ENCODE measurements at places on chromosomes 7 and 10.

DNA sequence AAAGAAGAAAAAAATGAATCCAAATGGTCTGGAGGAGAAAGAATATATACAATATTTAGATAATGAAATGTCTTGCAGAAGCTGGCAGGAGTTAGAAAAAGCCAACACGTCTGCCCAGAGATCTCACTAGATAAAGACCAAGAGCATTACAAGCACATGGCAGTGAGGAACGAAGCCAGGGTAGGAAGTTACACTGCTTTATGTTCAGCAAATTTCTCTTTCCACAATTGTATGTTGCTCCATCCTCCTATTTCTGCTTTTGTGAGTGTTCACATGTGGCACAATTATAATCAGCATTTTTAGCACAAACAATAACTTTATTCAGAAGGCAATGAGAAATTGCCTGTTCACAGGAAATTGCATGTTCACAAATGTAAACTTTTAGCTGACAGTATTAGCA is 53.7 kb downstream of the LRRC17 start:
- no peak for DNase-seq

GRCh38 chr10:121664671-121665070 is 66.4 kb upstream of the FGFR2 start:
- no peak for DNase-seq

DNA sequence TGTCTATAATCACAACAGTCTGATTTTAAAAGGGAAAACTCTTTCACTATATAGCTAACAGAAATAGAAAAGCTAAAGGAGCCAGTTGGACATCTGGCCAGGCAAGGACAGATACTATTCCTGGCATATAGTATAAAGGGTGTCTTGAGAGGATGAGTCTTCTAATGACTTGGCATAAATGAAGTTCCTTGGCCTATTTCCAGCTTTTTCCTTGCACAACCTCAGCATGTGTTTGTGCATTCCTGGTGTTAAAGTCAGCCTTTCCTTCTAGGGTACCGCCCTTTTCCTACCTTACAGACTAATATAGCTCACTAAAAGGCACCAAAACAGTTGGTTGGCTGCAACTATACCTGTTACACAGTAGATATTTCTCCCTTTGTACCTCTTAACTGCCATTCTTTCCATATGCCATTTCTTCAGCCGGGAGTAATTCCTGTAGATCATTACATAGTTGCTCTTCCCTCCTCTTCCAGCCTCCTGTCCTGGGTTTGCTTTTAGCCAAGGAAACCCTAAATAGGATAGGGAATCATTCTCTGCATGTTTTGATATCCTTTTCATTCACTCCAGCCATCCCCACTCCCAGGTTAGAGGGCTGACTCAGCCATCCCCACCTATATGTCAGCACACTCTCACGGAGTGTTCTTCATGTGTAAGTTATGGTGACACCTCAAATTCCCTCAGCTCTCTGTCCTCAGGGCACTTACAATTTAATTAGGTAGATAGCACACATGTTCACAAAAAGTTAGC is 102.1 kb upstream of the MDFIC start:
- DNase-seq = no peak

DNA sequence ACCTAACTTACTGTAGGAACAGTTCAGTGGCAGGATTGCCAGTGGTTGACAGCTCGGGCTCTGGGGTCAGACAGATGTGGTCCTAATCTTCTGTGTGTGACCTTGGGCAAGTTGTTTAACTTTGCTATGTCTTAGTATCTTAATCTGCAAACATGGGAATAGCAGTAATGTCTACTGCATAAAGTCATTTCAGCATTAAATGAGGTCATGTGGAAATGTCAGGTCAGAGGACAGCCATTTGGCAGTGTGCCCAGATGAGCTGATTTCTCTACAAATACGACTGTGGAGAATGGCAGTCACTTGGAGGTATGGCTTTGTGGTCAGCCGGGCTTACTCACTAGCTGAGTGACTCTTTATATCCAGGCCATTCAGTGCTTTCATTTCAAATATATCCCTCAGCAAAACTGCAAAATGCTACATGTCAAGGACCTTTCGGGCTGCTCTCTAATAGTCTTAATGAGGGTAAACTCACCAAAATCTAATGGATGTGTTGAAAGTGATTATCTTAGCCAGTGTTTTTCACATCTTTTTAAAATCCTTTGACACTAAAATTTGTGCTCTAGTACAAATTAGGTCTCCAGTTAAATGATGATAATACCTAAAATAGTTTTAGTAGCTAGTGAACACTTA is 171.4 kb downstream of the ST7 start:
- DNase-seq = no peak

DNA sequence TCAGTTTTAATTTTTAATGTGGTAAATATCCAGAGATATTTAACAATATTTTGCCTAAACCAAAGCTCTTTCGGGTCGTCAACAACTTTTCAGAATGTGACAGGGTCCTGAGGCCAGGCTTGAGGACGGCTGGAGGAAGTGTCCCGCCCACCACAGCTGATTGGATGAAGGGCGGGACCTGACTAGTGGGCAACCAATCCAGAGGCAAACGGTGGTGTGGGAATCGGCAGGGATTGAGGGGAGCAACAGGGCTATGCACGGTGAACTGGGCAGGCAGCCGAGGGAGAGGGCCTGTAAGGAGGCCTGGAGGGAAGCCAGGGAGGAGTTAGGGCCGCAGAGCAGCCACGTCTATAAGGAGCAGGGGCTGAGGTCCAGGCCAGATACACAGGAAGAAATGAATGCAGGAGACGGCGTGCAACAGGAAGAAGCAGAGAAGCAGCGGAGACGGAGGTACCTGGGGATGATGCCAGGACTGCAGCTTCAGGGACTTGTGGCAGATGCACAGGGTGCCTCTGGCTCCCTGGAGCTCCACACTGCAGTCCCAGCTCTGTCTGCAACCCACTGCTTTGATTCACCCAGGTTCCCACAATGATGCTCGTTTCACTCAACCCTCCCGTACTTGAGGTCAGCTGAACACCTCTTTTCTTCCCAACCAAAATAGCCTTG is 46.1 kb upstream of the ZMIZ1 start:
- no peak for DNase-seq

- no peak for DNase-seq
Measured at GRCh38 chr7:46710927-46711326, 789.9 kb upstream of the IGFBP3 start.

DNA sequence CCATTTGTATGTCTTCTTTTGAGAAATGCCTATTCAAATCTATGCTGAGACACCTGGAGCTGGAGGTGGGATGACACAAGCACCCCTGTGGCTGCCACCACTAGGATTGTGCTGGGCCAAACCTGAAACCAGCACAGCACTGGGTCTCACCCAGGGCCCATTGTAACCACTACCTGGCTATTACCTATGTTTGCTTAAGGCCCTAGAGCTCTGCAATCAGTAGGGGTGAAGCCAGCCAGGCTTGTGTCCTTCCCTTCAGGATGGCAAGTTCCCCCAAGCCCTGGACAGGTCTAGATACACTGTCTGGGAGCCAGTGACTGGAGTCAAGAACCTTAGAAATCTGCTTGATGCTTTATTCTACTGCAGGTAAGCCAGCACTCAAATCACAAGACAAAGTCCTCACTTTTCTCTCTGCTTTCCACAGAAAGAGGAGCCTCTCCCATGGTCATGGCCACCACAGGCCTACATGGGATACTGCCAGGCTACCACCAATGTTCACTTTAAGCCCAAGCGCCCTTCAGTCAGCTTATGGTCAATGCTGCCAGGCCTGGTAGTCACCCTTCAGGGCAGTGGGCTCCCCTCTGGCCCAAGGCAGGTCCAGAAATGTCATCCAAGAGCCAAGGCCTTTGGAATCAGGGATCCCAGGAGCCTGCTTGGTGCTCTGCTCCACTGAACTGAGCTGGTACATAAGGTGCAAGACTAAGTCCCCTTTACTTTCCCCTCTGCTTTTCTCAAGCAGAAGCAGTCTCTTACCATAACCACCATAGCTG is 105.3 kb downstream of the BMS1 start:
- no peak for DNase-seq

- no peak for DNase-seq
Measured at GRCh38 chr7:29078311-29079260, 67.8 kb downstream of the CPVL start.

DNA sequence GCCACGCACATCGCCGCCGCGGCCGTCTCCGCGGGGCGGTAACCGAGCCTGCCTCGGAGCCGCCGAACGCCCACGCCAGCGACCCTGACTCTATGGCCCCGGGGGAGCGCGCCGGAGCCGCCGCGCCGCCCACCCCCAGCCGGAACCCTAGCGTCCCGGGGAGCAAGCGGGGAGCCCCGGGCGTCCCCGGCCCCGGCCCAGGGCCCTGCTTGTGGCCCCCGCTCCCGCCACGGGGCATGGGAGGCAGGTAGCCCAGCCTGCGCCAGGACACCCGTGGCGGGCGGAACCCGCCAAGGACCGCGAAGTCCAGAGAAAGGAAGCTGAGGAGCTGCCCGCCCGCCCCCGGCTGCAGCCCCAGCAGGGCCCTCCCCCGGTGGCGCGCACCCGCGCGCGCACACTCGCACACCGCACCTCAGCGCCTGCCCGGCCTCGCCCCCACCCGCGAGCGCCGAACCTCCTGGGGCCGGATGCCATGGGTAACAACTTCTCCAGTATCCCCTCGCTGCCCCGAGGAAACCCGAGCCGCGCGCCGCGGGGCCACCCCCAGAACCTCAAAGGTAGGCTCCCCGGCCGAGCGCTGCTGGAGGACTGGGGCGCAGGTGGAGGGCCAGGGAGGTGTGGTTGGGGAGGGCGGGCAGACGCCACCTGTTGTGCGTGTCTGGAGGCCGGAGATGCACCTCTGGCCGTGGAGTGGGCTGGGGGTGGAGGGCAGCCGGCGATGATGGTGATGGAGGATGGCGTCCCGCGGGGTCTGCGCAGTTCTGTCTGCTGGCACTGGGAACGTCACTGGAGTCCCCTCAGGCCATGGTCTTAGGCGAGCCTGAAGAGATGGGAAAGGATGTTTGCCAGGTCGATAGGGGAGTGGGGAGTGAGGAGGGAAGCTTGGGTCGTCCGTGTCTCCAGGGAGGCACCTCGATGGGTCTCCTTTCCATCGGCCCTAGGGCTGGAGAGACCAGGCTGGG is 692 bp downstream of the NEURL1 start:
- DNase-seq = no peak

DNA sequence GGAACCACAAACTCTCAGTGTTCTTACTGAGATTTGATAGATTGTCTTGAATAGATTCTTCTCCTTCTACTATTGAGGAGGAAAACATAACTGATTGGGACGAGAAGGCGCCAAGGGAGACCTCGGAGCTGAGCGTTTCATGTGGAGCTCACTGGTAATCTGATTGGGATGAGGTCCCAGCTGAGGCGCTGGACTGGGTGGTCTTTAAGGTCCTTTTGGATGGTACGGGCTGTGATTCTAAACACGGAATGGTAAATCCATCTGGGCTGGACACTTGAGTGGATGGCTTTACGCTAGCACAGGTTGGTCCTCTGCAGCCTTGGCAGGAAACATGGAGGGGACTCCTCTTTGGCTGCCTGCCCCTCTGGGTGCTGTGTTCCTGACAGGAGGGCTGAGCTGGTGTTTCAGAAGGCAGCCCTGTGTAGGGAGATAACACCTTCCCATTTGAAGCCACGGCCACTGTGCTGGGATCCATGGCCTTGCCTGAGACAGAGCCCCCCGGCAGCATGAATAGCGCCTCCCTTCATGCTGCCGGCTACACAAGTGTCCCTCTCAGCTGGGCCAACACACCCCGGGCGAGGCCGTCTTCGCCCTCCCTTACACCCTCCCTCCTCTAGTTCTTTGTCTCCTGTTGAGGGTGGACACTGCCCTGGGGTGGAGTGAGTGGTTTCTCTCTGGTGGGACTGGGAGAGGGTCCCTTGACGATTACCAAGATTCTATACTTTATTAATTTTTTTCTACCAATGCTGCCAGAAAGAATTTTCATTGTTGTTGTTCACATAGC is 203.2 kb upstream of the SHH start:
- no peak for DNase-seq

Measured in hippocampal formation (tissue), 2 donors.